IPS DF 6.9 (cell line): ENCODE measurements at places on chromosomes 5 and 9.

- no peaks in the 10 kb centered on the region for H3K36me3 ChIP-seq
- no peaks in the 10 kb centered on the region for H3K4me1 ChIP-seq
- H3K4me3 ChIP-seq = no peak overlapping the region
- no peaks in the 10 kb centered on the region for H3K27me3 ChIP-seq
- no peak overlapping the region for H3K27ac ChIP-seq
Measured at GRCh38 chr5:89282554-89283510, 399.8 kb upstream of the MEF2C start.

DNA sequence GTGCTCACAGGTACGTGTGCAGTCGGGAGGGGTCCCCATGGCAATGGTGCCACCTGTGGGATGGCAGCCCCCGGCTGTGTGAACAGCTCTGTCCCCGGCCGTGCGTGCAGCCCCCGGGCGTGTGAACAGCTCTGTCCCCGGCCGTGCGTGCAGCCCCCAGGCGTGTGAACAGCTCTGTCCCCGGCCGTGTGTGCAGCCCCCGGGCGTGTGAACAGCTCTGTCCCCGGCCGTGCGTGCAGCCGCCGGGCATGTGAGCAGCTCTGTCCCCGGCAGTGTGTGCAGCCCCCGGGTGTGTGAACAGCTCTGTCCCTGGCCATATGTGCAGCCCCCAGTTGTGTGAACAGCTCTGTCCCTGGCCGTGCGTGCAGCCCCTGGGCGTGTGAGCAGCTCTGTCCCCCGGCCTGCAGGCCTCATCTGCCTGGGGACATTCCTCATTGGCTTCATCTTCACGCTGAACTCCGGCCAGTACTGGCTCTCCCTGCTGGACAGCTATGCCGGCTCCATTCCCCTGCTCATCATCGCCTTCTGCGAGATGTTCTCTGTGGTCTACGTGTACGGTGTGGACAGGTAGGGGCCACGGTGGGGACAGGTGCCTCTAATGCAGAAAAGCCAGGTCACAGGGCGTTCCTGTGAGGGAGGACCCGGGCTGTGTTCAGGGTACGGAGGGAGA lies 5.9 kb upstream of the SLC6A18 start:
- no peak overlapping the region for H3K4me3 ChIP-seq
- no peaks in the 10 kb centered on the region for H3K4me1 ChIP-seq
- no peaks in the 10 kb centered on the region for H3K27me3 ChIP-seq
- no peaks in the 10 kb centered on the region for H3K36me3 ChIP-seq

GRCh38 chr5:33850100-33850594 lies 41.6 kb downstream of the ADAMTS12 start:
- H3K36me3 ChIP-seq = no peaks in the 10 kb centered on the region
- H3K4me1 ChIP-seq = peaks cover 1% of the 10 kb centered on the region; the same call in 1 of the 2 replicates
- no peak overlapping the region for H3K4me3 ChIP-seq
- H3K27ac ChIP-seq = no peak overlapping the region
- DNase-seq = no peak

GRCh38 chr5:1930880-1931603 lies 48.3 kb upstream of the IRX4 start:
- H3K27me3 ChIP-seq = no peaks in the 10 kb centered on the region; the same call in 1 of the 2 replicates
- peaks cover 3% of the 10 kb centered on the region; the same call in 1 of the 2 replicates for H3K4me1 ChIP-seq
- no peak for DNase-seq
- peak overlapping the region; percentile 33 for H3K4me3 ChIP-seq

DNA sequence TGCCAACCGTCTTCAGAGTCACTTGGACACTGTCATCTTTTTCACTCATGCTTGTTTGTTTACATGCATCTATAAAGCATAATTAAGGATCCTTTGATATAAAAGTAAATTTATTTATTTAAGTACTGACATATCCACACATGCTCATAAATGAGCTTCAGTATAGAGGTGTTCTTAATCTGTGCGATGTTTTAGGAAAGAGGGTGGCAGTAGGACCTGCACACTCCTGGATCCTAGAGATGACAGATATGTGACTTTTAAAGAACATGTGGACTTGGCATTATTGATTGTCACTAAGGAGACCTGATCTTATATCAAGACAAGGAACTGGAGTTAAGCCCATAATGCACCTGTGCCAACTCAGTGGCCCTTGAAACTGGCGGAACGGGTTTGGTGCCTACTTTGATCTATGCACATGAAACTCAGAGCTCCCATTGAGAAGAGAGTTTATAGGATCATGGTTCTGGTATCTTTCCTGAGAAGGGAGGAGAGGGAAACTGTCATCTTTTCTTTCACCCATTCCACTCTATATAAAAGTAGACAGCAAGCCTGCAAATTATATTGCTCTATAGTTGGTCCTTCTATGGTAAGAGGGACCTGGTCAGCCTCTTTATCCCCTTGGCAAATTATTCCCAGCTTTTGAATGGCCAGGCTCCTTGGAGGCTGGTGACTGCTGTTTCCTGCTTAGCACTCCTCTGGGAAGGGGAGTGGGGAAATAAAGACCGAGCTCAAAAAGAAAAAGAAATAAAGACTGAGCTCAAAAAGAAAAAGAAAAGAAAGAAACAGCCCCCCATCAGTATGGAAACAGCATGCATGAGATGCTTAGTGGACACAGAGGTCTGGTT lies 57.8 kb upstream of the LIFR start:
- no peak for DNase-seq
- H3K36me3 ChIP-seq = no peaks in the 10 kb centered on the region
- no peak overlapping the region for H3K27ac ChIP-seq
- H3K4me3 ChIP-seq = no peak overlapping the region
- H3K4me1 ChIP-seq = peaks cover 4% of the 10 kb centered on the region

GRCh38 chr5:151475388-151475787 lies 28.0 kb downstream of the SLC36A1 start:
- H3K27ac ChIP-seq = no peak overlapping the region
- H3K36me3 ChIP-seq = no peaks in the 10 kb centered on the region
- no peaks in the 10 kb centered on the region for H3K27me3 ChIP-seq
- no peak for DNase-seq
- H3K4me1 ChIP-seq = no peaks in the 10 kb centered on the region
- H3K4me3 ChIP-seq = no peak overlapping the region

DNA sequence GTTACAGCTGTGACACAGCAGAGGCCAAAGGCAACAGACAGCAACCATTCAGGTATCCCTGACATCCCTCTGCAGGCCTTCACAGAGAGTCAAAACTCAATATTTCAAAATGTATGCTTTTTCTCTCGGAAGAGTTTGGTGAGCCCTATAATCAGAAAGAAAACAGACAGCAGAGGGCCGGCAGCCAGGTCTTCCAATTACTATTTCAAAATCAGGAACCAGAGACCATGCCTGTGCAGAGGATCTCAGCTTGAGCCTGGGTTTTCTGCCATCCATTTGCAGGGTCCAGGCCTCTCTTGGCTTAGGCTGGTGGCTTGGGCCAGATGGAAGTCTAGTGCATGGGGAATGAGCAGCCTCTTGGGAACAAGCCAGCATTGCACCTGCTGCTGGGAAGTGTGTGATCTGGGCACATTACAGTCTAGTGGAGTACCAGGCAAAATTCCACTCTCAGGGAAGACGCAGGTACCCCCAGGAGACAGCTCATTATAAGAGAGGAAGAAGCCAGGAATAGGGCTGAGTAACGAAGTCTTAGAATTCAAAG lies 231.3 kb downstream of the ENC1 start:
- H3K27ac ChIP-seq = no peak overlapping the region
- H3K4me1 ChIP-seq = no peaks in the 10 kb centered on the region; the same call in 1 of the 2 replicates
- H3K27me3 ChIP-seq = no peaks in the 10 kb centered on the region
- H3K36me3 ChIP-seq = no peaks in the 10 kb centered on the region

DNA sequence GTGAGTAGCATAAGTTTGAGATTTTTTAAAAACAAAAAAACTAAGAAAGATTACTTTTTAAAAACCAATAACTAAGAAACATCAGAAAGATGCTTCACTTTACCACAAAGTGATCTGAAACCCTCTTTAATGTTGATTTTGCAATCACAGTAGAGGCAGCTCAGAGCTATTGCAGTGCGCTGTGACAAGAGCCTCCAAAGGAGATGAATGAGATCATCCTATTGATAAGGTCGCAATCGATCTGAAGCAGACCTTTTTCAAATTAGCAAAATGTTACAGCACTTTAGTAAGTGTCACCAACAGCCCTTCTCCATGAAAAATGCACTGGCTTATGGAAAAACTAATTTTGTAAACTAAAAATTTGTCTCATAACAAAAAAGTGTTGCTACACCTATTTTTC lies 284.6 kb upstream of the EFNA5 start:
- no peaks in the 10 kb centered on the region for H3K36me3 ChIP-seq
- no peaks in the 10 kb centered on the region for H3K27me3 ChIP-seq
- H3K4me3 ChIP-seq = no peak overlapping the region
- H3K4me1 ChIP-seq = no peaks in the 10 kb centered on the region
- DNase-seq = no peak

DNA sequence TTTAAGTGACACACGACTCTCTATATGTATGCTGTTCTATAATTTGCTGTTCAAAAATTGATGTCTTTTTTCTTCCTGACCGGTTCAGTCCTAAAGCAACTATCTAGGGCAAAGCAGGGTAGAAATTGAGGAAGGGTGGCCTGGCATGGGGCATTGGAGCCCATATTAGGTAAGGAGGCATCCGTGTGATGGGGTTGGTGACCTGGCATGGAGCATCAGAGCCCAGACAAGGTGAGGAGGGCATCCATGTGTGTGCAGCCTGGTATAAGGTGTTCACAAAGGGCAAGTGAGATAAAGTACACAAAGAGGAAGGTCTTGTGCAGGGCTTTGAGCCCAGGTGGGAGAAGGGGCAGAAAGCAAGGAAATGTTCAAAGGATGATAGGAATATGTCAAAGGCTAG lies 104.9 kb downstream of the PAM start:
- H3K27me3 ChIP-seq = no peaks in the 10 kb centered on the region
- H3K27ac ChIP-seq = no peak overlapping the region
- H3K4me3 ChIP-seq = no peak overlapping the region
- H3K36me3 ChIP-seq = no peaks in the 10 kb centered on the region

- H3K27ac ChIP-seq = no peak overlapping the region
- 0 out of 2 replicates have a peak, but pooled peaks cover 1% of the 10 kb centered on the region for H3K4me1 ChIP-seq
- DNase-seq = peak; percentile 13
- H3K27me3 ChIP-seq = no peaks in the 10 kb centered on the region
- H3K36me3 ChIP-seq = no peaks in the 10 kb centered on the region
Measured at GRCh38 chr9:31412081-31412480, 972.4 kb upstream of the ACO1 start.
